ENCODE measurements at places on chromosomes 7 and 10. TPM values are rescaled to one million over a fixed set of nuclear protein-coding genes. Genes with fewer than 3 reads are reported as not detected.

CALHM3 gene
- not detected for total RNA-seq

SERPINE1 gene
- 1.6 TPM for total RNA-seq

CAMK2G gene
- 18.4 TPM for total RNA-seq

VAX1 gene
- not detected for total RNA-seq

COL17A1 gene
- total RNA-seq = 0.09 TPM

NANOS1 gene
- total RNA-seq = 3.7 TPM

Data from muscle of leg (tissue), 16 donors.